HepG2 (cell line): ENCODE measurements at places on chromosomes 1 and 21.

GRCh38 chr1:75616436-75617433, 5.8 kb upstream of the SLC44A5 start:
- DNase-seq, result no peak

DNA sequence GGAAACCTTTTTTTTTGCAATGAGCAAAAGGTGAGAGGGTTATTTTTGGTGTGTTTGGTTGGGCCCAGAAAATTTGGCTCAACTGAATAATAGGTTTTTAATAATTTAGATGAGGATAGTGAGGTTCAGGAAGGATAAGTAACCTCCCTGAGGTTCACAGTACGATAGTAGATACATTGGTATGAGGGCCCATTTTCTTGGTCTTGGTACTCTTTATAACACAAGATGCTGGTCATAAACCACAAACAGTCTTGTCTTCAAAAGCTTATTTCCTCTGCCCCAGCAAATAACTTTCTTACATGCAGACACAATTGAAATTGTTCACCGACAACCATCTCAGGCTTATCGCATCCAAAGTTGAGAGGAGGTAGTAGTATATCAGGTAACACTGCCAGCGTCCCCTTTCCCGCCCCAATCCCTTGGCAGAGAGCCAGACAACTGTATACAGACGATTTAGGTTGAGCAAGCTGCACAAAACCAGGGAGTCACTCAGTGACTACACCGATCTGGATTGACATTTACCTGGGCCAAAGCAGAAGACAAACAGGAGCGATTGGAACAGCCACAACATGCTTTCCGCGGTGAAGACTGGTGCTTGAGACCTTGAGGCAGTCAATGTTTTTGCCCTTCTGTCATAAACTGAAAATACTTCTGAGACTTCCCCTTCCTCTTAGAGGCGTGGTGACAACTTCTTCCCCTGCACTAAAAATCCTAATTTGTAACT, at the start of gene SLAMF6:
Gene SLAMF6, minus strand, starts transcription at position 634 of the 724 bp plus-strand sequence. Its CDS starts 63 bp downstream, at position 571.
- DNase-seq, result no peak

GRCh38 chr1:226349801-226350518, 41.0 kb upstream of the LIN9 start:
- no peak for DNase-seq

DNA sequence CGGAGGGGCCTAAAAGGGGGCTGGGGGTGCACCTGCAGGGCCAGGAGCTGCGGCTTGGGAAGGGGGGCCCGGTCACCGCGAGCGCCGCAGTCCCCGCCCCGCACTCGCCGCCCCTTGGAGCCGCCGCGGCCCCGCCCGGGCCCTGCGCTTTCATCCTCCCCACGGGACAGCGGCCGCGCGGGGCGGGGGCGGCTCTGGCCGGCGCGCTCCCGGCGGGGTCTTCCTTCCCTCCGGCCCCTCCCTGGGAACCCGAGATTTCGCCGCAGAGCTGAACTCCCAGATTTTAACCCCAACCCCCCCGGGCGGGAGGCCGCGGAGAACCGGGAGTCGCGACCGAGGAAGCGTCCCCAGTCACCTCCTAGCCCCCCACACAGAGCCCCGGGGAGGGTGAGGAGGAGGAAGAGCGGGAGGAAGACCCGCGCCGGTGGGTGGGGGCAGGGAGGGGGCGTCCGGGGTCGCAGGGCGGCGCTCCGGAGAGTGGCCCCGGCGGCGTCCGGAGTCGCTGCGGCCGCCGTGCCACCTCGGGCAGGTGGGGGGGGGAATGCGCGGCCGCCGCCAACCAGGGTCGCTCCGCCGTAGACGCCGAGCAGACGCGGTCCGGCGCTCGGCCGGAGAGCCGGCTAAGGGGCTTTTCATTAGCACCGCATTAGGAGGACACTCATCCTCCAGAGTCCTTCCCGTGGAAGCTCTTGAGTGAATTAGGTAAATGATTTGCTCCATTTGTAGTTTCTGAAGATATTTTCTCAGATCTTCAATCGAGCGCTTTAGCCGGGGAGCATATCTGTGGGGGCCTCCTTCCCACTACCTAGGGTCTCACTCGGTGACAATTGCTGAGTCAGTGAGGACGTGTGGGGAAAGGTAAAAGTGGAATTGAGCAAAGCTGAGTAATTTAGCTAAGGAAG, 31.6 kb upstream of the NFIA start:
- no peak for DNase-seq

GRCh38 chr1:164654200-164654599, 95.2 kb downstream of the PBX1 start:
- no peak for DNase-seq

DNA sequence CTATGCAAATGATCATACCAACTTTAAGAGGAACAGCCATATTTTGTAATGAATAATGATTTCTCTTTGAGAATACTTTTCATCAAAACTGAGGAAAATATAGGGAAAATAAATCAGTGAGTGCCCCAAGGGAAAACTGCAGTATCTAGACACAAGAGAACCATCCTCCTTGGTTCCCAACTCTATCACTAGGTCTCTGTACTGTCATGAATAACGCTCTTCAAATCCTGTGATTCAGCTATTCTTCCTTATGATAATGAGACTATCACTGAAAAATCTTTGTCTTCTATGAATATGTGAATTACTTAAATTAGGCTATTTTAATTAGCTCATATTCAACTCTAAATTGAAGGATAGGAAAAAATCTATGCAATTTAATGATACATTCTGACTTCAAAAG, 2.3 kb downstream of the OR2L5 start:
- DNase-seq, result no peak

DNA sequence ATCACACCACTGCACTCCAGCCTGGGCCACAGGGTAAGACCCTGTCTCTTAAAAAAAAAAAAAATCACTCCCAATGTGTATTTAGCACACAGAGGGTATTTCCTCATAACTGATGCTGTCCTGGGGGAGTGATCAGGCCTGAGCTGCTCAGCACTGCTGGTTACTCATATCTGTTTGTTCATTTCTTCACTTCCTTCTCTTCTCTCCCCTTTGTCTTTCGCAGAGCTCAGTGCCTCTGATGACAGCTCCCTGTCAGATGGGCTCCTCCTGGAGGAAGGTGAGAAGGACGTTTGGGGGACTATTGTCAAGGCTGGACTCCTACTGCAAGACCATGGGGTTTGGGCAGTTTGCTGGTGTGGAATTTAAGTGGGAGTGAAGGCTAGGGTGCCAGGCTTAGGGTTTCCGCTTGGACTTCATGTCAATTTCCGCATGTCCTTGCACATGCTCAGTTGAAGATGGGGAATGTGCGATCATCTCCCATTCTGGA, 13.0 kb downstream of the INAVA start:
- DNase-seq, result peak; percentile 90

GRCh38 chr1:156490401-156491032, 10.1 kb downstream of the MEF2D start:
- DNase-seq, result no peak

DNA sequence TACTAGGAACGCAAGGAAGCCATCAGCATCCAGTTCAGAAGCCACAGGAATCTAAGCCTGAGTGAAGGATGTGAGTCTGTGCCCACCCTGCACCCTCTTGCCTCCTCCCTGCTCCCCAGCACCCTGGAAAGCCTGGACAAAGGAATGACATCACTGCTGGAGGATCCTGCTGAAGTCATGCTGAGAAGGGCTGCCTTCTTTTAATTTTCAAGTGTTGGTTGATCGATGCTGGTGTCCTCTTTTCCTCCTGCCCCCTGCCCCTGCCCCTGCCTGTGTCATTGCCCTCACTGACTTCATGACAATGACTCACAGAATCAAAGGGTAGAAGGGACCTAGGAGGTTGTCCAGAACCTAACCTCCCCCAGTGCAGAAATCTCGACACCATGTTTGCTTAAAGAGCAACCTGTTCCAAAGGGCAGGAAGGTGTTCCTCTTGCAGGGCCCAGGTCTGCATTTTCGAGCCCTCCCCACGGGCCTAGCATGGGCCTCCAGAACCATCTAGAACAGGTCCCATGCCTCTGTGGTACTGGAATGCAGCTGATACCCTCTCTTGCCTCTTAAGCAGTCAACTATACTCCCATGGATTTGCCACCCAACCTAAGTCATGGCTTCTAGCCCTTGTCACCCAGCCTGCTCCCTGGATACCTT, 9.6 kb downstream of the DHRS3 start:
- peak; percentile 80 for DNase-seq

GRCh38 chr1:206419250-206419649, 51.0 kb upstream of the IKBKE start:
- no peak for DNase-seq

- DNase-seq, result no peak
Measured at GRCh38 chr1:84912726-84913554, 19.9 kb upstream of the LPAR3 start.

DNA sequence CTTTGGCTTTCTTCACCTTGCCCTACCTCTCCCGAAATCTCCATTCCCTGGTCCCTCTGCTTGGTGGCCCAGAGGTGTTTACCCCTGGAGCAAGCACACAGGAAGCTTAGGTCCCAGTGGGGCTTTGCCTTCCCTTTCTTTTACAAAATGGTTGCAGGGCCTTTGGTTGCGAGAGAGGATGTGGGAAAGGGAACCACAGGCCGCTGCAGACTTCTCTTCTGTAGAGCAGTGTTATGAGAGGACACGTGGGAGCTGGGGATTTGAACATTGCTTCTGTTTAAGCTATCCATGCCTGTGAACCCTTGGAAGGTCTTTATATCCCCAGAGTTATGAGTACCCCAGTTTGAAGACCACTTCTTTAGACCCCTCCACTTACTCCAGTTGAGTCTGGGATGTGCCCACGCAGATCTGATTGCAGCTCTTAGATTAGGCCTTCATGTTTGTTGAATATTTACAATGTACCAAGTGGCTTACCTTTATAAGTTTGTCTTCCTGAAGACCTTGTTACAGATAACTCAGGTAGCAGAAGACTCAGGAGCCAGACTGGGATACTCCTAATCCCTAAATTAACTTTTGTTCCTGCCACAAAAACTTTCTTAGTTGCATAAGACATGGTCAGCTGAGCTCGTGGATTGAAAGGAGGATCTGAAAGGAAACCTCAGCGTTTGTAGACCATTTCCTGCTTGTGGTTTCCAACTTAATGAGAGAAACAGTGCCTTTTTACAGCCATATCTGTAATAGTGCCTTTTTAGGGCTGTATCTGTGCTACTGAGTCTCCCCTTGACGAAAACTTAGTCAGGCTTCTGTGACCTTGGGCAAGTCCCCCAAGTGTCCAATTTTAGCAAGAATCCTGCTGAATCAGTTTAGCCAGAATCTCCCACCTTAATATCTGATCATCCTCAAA, 21.9 kb upstream of the IVNS1ABP start:
- no peak for DNase-seq

GRCh38 chr1:232853994-232854797, 49.0 kb downstream of the MAP10 start:
- no peak for DNase-seq

DNA sequence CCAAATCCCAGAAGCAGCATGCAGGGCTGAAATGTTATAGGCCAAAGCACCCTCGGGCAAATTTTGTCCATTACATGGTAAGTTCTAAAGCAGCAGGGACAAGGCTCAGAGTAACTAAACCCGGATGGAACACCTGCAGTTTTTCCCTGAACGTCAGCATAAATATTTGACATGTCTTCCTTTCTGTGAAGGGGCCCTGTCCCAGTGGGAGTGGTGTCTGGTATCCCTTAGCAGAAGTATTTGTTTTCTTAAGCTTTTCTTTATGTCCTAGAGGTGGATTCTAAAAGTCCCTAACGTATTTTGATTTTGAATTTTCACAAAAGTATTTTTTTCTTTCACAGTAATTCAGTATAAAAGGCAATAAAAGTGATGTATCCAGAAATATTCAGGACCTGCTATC, 223.9 kb downstream of the ST6GALNAC3 start:
- no peak for DNase-seq

GRCh38 chr1:230307213-230307612, 118.9 kb downstream of the PGBD5 start:
- DNase-seq, result no peak

- no peak for DNase-seq
Measured at GRCh38 chr1:218536296-218536986, 191.3 kb downstream of the TGFB2 start.

GRCh38 chr1:38741341-38741740, 118.2 kb downstream of the RRAGC start:
- DNase-seq, result no peak

DNA sequence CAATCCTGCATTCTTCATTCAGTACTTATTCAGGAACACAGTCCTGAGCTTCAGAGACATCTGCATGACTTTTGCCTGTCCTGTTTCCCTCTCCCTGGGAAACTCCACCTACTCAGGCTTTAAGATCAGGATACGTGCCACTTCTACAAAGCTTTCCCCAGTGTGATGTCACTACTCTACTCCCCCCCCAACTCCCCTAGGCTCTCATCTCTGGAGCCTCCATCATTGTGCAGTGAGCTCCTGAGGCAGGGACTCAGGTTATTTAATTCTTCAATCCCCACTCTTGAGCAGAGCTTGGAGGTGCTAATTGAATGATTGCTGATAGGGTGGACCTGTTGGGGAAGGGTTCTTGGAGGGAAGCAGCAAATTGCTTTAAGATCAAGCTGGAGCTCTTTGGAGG, 1.2 kb downstream of the NT5C1A start:
- DNase-seq, result no peak

- no peak for DNase-seq
Measured at GRCh38 chr1:4745560-4745959, 91.2 kb downstream of the AJAP1 start.

GRCh38 chr1:40315795-40316594, 1.1 kb downstream of the COL9A2 start:
- DNase-seq, result no peak

DNA sequence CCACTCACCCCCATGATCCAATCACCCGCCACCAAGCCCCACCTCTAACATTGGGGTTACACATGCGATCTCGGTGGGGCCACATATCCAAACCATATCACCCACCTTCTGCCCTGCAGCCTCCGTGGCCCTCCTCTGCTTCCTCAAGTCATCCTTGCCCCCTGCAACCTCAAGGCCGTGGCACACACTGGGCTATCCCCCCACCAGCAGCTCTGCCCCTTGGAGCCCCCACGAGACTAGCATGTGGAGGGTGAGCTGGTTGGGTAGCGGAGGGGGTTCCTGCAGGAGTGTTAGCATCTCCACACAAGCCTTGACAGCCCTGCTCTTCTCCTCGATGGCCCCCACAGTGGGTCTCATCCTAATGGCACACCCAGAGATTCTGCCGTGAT, 100.8 kb downstream of the TOMM20 start:
- no peak for DNase-seq

DNA sequence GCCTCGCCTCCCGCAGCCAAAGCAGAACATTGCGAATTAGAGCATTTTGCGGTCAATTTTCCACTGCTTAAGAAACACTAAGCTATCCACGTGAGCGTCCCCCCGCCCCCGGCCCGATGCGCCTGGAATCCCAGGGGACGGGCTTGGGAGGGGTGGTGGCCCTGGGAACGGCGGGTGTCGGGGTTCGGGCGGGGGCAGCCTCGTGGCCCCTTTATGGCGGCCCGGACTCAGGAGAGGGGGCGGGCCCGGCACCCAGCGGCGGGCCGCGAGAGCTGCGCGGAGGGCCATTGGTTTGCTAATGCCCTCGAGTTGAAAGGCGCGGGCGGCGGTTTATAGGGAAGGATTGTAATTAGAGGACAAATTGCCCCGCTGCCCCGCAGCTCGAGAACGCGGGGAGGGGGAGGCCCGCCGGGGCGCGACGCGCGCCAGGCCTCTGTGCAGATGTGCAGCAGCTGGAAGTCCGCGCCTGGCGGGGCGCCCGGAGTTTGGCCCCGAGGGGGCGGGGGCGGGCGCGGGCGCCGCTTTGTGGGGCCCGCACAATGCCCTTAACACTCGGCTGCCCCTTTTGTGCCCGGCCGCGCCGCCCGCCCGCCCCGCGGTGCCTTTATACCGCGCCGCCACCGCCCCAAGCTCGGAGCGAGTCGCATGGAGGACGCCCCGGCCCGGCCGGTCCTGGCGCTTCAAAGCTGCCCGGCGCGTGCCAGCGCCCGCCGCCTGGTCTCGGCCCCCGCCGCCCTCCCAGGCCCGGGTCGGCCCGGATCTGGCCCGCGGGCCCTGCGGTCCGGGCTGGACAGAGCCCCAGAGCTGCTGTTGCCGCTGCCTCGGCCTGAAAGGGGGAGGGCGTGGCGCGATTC, 1.9 kb upstream of the HES3 start:
- DNase-seq, result no peak
